Islet precursor cell (in vitro differentiated cells): ENCODE measurements at places on chromosomes 1 and 21.

GRCh38 chr1:247228133-247228532 lies 27.7 kb upstream of the VN1R5 start:
- DNase-seq: no peak

GRCh38 chr1:206982216-206982615 lies 12.0 kb upstream of the FCAMR start:
- DNase-seq: peak; percentile 70

DNA sequence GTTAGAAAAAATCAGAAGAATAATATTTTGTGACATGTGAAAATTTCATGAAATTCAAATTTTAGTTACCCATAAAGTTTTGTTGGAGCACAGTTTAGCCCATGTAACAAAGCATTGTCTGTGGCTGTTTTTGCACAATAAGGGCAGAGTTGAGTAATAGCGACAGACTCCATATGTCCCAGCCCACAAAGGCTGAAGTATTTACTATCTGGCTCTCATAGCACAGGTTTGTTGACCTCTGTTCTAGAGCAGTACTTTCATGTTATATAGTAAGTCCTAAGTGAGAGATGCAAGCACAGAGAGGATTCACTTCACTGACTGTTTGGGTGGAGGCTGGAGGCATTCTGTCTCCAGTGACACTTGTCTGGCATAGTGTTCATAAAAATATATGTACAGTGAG lies 6.8 kb downstream of the LAMC1 start:
- DNase-seq: peak; percentile 57

DNA sequence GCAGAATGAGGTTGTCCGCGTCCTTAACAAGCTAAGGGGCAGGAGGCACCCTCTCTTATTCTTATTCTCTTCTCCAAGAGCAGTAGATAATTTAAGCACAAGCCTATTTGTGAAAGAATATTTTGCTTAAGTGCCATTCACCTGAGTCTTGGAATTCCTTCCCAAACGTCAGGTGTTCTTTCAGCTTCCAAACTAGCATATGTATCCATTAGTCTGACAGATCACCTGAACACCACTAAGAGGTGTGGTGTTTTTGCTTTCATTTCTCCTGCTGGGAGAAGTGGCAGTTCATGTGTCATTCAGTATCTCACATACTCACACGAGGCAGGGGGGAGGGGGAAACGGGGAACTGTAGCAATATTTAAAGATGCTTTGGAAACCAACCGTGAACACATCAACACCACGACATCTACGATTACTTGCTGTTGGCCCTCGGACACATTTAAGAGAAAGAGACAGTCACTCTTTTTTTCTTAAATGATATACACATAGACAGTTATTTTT lies 45.5 kb upstream of the RBM15 start:
- no peak for DNase-seq

DNA sequence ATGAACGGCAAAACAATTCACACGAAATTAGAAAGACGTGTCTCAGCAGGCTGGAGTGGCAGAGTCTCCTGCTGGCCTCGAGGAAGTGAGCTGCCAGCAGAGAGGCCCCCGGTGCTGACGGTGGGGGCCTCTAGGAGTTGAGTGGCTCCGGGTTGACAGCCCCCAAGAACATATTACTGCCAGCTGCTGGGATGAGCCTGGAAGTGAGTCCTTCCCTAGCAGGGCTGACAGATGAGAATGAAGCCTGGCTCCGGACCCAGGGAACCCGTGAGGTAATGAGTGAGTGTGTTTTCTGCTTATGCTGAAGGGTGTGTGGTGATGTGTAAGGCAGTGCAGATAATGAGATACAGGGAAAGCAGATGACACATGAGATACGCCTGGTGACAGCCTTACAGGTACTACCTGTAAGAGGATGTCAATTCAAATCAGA lies 23.5 kb upstream of the LRRC47 start:
- no peak for DNase-seq

- no peak for DNase-seq
Measured at GRCh38 chr1:31354283-31354682, 18.6 kb downstream of the FABP3 start.

GRCh38 chr1:41313661-41314131 lies 47.5 kb upstream of the FOXO6 start:
- peak; percentile 72 for DNase-seq

GRCh38 chr1:209130886-209131285 lies 452.6 kb upstream of the CAMK1G start:
- no peak for DNase-seq

GRCh38 chr1:107695341-107695740 lies 269.6 kb downstream of the VAV3 start:
- DNase-seq: no peak

- peak; percentile 64 for DNase-seq
Measured at GRCh38 chr1:229022595-229023333, 248.1 kb upstream of the RAB4A start.

DNA sequence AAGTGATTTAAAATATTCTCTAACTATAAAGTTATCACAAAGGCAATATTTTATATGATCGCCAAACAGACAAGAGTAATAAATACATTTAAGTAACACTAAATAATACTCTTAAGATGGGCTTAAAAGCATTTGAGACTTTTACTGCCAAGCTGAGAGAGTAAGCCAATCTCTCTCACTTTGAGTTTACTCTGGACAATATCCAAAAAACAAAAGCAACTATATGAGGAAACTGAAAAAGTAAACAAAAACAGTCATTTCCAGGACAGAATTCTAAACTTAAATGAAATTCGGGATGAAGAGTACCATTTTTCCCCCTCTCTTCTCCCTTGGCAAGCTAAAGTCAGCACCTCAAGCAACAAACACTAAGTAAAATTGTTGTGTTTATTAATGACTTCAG lies 173.2 kb downstream of the COP1 start:
- DNase-seq: no peak

GRCh38 chr1:169557131-169557530 lies 29.1 kb downstream of the F5 start:
- DNase-seq: no peak

DNA sequence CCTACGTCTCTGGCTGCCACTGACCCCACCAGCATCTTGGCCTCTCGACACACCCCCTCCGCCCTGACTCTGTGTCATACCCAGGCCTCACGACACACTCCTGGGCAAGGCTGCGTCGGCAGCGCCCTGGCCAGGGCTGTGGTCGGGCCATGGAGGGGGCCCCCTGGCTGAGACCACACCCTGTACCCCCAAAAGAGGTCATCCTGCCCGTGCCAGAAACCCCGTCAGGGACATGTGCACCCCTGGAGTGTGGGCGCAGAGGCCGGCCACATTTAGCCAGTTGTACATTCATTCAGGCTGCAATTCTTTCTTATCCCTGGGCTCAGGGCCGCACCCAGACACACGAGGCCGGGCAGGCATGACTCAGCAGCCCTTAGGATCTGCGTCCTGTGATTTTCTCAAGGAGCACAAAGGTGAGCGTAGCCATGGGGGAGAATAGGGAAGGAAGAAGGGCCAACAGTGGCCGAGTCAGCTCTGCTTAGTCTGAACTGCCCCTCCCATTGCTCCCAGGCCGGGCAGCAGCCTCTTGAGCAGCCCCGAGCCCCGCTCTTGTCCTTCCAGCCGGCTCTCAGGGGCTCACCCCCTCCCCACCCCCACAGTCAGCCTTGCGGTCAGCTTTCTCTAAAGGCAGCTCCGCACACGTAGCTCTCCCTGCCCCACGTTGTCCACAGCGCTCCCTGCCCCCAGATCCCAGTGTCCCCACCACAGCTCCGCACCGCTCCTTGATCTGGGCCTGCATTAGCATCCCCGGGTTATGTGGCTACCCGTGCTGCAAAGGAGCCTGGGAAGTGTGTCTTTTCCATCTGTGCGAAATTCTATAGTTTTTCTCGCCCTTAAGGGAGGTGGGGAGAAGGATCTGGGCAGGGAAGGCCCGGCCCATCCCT lies 7.9 kb downstream of the CSTB start:
- peak; percentile 90 for DNase-seq

- DNase-seq: peak; percentile 90
Measured at GRCh38 chr1:159171688-159172501, 480 bp downstream of the CADM3 start.
